ENCODE measurements at places on chromosomes 12 and 14.
A peak's percentile ranks its signal among the peaks of the same experiment; 100 is the strongest.

DNA sequence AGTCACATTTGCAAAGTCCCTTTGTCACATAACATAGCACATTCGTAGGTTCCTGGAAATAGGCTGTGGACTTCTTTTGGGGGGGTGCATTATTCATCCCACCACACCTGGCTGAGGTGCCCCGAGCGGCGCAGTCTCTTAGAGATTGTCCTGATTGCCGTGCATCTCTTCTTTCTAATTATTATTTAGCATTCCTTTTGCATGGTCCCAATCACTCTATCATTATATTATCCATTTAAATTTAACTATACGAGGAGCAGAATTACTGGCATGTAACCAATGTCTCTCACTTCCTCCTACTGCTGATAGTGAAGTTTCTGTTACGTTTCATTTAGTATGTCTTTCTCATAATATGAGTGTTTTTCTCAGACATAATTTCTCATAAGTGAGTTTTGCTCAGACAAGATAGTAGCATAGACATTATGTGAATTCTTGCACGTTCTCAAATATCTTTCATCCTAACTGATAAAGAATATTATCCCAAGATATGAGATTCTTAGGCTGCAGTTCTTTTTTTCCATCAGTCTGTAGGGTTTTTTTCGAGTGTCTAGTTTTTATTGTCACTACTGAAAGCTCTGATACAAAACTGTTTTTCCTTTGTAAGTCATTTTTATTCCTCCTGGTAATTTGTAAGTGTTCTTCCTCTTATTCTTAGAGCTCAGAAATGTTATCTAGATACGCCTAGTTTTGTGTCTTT lies 444.3 kb downstream of the NELL2 start:
- DNase-seq, result no peak

- DNase-seq, result no peak
Observed at GRCh38 chr14:71538288-71538687, 393.9 kb upstream of the RGS6 start.

- DNase-seq, result no peak
Observed at GRCh38 chr14:75268633-75269550, 9.7 kb upstream of the FOS start.

- no peak for DNase-seq
Observed at GRCh38 chr12:127548123-127548553, 718.8 kb upstream of the TMEM132C start.

DNA sequence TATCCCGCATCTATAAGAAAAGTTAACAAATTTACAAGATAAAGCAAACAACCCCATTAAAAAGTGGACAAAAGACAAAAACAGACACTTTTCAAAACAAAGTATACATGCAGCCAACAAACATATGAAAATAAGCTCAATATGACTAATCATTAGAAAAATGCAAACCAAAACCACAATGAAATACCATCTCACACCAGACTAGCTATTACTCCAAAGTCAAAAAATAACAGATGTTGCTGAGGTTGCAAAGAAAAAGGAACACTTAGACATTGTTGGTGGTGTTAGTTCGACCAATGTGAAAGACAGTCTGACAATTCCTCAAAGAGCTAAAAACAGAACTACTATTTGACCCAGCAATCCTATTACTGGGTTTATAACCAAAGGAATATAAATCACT lies 968.6 kb upstream of the USP15 start:
- DNase-seq, result no peak

GRCh38 chr14:27688841-27689444 lies 1077.6 kb upstream of the FOXG1 start:
- no peak for DNase-seq

- DNase-seq, result no peak
Observed at GRCh38 chr12:40802656-40803055, 110.4 kb downstream of the CNTN1 start.

GRCh38 chr14:63893701-63894458 lies 41.1 kb downstream of the SYNE2 start:
- no peak for DNase-seq

GRCh38 chr12:97666263-97666662 lies 203.7 kb downstream of the RMST start:
- DNase-seq, result no peak

- DNase-seq, result no peak
Observed at GRCh38 chr14:59148334-59148900, 40.0 kb upstream of the DAAM1 start.

GRCh38 chr12:76820888-76821482 lies 57.1 kb downstream of the ZDHHC17 start:
- DNase-seq, result no peak

- DNase-seq, result no peak
Observed at GRCh38 chr14:103225476-103225875, 102.2 kb downstream of the TNFAIP2 start.

GRCh38 chr12:109775172-109775881 lies 57.9 kb downstream of the TRPV4 start:
- peak; percentile 74 for DNase-seq

DNA sequence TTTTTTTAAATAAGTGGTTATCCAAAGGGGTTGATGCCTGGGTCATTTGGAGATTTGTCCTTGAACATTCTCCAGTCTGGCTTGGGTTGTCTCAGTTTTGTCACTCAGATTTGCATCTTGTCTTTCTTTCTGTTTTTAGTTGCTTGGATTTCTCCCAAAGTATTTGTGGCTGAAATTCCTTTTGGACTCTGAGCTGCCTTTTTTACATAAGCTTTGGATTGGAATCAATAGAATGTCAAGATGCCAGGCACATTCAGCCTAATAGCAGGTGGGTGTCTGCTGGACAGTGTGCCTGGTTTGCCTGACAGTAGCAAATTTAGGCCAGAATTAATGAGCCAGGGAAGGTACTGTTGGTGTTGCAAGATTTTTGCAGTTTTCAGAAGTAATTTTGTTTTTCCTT lies 50.0 kb downstream of the FLRT2 start:
- DNase-seq, result no peak

DNA sequence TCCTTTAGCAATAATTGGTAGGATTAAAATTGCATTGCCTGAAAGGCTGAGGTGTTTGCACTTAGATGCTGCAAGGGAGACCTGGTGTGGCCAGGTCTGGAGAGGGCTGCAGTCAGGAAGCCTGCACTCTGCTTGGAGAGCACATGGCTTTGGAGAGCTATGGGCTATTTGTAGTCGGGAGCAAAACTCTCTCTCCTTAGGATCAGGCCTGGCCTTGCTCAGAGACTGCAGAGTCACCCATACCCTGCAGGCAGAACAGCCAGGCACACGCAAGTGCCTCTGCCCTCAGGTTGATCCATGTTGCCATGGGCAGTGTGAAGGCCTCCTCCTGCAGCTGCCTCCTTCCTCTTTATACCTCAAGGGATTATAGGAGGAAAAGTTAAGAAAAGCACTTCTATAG lies 26.8 kb downstream of the CKB start:
- DNase-seq, result no peak

DNA sequence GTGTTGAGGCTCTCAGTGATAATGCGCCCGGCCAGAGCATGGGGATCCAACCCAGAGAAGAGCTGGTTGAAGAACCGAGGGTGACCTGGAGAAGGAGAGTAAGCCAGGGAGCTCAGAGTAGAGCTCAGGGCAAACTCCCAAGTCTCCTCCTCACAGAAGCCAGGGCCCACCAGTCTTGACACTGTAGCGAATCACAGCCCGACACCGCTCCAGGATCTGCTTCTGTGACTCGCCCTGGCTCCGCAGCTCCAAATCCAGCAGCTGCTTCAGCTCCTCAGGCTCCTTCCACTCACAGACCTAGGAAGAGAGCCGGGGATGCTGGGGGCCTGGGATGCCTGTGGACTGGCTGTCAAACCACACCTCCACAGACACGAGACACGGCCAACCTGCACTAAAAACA lies 8.2 kb upstream of the ZNF740 start:
- no peak for DNase-seq
